ENCODE measurements at places on chromosomes 2 and 18.

DNA sequence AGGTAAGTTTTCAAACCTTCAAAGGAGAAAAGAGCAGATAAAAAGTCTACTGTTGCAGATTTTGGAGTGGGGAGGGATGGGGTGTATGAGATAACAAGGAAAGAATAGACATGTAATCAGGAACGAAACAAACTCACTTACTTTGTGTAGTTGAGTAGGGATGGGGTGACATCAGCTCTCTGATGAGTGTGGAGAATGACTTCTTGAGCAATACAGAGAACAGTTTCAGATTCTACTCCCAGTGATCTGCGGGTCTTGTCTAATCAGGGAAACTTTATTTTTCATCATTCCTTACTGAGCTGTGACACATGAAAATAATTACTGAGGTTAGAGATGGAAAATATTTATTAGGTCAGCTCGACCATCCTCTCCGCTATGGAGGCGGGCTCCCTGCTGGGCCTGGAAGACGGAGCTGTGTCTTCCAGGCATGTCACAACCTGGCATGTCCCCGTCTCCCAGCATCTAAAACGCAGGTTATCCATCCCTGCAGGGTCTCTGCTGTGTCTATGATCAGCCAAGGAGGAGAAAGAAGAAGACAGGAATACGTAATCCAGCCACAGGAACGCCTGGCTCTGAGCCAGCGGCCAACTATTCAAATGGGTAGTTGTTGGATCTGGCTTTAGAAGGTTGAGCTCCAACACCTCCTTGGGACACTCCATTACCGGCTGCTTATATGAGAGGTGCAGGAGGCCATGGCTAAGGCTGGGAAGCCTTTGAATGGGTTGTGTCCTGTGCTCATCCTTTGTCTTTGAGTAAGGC lies 99.0 kb upstream of the SATB2 start:
- DNase-seq = no peak

GRCh38 chr18:58937071-58937886 lies 72.6 kb downstream of the ZNF532 start:
- DNase-seq = no peak

DNA sequence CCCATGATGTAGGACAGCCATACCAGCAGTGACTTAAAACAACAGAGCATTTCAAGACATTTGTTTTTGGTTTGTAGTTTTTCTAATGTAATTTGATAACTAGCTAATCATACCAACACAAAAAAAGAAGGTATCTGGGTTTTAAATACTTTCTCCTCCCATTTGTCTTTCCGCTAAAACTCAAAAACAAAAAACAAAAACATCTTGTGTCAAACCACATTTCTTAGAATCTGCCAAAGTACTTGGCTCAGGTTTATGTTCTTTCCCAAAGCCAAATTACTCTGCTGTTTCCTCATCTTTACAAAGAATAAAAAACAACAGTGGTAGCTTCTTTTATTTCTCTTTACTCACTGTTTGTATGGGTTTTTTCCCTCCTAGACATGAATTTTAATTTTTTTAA lies 71.5 kb downstream of the GREB1L start:
- DNase-seq = no peak

DNA sequence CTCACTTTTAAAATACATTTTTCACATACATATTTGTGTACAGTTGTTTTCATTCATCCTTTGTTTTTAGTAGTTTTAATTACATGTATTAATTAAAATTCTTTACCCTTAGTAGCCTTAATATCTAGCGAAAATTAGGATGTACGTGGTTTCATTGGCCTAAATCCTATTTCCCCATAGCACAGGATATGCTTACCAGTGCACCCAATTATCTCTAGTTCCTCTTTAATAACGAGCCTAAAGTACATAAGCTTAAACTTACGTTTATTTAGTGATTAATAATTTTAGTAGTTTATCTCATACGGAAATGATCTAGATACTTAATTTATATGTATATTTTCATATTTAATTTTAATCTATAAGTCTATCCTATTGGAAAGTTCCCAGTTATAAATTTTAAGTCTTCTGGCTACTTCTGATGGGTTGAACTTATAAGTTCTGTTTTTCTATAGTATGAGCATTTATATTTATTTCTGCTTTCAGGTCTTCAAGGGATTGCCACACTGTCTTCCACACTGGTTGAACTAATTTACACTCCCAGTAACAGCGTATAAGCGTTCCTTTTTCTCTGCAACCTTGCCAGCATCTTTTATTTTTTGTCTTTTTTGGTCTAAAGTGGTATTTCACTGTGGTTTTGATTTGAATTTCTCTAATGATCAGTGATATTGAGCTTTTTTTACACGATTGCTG lies 21.4 kb upstream of the RUFY4 start:
- DNase-seq = no peak

DNA sequence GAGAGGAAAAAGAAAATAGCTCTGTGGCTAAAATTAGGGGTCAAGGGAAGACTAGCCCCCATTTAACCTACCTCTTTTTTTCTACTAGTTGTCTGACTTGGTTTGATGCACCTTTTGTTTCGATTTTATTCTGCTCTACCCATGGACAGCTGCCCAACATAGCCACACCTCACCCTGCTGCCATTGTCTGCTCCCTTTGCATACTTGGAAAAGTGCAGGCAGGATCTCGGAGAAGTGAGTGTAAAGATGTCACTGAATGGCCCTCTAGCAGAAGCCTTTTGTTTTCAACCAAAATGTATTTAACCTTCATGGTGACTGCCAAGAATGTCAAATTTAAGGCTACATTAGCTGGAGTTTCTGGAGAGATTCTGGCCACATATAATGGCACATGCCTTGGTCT lies 62.9 kb downstream of the SETBP1 start:
- no peak for DNase-seq

DNA sequence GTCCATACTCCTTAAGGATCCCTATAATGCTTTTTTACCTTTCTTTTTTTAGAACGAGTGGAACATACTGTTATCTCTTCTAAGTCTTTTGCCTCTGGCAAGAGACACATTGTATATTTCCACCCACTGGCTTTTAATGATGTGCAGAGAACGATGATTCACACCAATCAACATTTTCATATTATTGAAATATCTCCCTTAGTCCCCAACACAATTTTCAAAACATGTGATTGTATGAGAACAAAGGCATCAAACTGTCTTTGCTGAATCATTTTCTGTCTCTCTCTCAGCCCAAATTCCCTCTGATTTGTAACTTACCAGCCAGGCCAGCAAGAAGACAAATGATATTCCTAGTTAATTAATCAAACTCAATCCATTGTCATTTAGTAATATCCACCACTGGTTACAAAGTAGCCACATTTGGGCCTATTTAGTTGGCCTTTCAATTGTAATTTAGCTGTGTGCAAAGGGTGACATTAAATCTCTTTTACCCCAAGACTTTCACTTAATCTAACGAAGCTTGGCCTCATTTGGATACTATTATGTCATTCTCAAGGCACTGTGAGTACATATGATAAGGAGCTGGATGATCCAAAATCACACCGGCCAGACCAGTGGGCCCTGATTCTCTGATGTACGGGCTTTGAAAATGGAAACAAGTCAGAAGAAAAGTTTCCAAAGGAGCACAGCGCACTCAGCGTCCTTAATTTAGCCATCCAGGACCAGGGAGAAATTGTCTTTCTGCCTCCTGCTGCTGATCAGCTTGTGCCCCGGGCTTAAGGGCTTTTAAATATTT lies 185.1 kb downstream of the SCG2 start:
- no peak for DNase-seq

- DNase-seq = no peak
Observed at GRCh38 chr18:54852780-54853675, 24.8 kb downstream of the RAB27B start.

DNA sequence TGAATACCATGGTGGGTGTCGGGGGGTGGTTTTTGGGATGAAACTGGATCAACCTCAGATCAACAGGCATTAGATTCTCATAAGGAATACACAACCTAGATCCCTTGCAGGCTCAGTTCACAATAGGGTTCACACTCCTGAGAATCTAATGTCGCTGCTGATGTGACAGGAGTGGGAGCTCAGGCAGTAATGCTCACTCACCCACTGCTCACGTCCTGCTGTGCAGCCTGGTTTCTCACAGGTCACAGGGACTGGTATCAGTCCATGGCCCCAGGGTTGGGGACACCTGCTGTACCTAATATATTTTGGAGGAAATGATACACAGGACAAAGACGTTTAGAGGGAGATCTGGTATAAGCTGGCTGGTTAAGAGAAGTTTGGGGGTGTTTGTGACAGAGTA lies 338.8 kb downstream of the PLCL1 start:
- no peak for DNase-seq

- DNase-seq = peak; percentile 61
Observed at GRCh38 chr18:49814147-49814499, 790 bp upstream of the ACAA2 start.

DNA sequence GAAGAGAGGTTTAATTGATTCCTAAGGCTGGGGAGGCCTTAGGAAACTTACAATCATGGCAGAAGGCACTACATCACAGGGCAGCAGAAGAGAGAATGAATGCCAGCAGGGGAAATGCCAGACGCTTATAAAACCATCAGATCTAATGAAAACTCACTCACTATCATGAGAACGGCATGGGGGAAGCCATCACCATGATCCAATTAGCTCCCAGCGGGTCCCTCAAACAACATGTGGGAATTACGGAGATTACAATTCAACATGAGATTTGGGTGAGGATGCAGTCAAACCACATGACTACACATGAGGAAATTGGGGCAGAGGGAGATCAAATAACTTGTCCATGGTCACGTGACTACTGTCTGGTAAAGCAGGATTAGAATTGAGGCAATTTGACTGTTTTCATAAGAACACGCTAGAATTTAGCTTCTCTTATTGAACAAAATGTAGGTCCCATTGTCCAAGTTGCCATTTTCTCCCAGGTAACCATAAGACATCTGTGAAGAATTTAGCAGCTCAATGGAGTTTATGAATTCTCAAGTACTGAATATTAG lies 445.1 kb upstream of the CDH20 start:
- no peak for DNase-seq

GRCh38 chr2:159910951-159911350 lies 112.9 kb upstream of the CD302 start:
- no peak for DNase-seq

DNA sequence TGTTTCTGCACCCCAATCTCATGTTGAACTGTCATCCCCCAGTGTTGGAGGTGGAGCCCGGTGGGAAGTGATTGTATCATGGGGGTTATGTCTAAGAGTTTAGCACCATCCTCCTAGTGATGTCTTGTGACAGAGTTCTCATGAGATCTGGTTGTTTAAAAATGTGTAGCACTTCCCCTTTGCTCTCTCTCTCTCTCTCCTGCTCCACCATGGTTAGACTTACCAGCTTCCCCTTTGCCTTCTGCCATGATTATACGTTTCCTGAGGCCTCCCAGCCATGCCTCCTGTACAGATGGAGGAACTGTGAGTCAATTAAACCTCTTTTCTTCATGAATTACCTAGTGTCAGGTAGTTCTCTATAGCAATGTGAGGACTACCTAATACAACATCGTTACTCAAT lies 396.9 kb upstream of the LRATD1 start:
- DNase-seq = no peak

DNA sequence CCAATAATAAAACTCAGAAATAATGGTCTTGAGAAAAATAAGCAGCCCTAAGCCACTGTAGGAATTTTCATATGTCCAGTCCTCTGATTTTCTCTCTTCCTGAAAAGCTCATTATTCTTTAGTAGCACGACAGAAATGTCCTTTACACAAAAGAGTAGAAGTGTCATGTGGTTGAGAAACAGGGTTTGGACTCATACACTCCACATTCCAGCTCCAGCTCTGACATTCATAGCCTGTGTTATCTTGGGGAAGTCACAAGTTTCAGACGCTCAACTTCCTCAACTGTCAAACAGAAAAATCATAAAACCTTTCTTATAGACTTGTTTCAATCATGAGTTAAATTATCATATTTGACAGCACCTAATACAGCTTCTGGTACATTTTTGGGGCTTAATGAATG lies 511.5 kb downstream of the TNS1 start:
- no peak for DNase-seq

DNA sequence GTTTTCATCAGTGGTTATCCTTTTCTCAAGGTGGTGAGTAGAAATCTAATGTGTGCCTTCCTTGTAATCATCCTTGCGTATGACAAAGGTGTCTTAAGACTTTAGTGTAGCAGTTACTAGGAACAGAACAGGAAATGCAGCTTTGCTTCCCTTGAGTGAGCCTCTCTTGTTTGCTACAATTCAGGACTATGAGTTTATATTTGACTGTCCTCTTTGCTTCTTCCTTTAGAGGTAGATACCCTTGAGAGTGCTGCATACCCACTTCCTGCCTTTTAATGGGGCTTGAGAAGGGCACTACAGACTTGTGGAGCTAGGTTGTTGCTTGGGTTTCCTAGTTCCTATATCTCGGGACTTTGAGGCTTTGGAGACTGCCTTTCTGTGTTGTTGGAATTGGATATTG lies 3.8 kb downstream of the KCNJ13 start:
- no peak for DNase-seq

DNA sequence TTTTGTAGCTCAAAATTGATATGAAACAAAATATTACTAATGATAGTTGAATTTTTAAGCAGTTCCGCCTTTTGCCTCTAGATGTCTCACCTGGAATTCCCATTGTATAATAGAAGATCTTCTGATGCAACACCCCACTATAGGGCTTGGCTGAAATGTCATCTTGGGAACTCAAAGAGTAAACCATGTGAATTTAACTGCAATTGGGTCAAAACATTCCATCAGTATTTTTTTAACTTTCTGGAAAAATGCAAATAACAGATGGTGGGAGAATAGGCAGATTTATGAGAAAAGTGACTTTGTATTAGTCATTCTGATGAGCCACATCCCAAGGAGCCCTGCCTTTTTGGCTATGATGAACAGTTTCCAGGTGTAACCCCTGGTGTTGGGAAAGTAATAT lies 489.9 kb downstream of the NYAP2 start:
- no peak for DNase-seq

DNA sequence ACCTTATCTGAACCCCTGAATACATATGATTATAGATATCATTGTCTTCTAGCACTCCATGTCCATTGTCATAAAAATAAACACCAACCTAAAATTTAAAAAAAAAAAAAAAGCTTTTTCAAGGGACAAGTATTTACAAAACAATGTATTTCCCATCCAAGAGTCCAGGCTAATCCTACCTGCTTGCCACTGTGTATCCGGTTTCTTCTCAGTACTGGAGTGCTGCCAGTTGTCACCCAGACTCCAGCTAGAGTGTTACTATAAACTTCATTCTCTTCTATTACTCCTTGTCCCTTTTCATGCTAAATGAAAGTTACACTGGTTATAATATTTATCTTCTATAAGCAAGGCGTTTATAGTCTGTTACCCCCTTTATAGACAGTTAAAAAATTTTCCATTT lies 35.8 kb downstream of the MSH6 start:
- DNase-seq = no peak

DNA sequence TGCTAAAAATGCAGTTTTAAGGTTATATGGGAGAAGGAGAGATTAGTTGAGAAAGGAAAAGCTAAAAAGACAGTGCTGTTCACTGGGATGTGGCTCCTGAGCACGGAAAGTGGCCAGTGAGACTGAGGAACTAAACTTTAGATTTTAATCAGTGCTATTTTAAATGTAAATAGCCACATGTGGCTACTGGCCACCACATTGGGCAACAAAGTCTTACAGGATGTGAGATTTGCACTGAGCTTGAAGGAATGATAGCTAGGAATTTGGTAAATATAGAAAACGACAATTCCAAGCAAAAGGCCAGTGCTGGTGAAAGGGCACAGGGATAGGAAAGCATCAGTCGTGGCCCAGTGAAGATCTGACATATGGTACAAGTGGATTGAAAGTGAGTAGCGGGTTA lies 14.1 kb upstream of the SP5 start:
- no peak for DNase-seq

- DNase-seq = no peak
Observed at GRCh38 chr2:95037384-95037839, 11.9 kb downstream of the MAL start.

- no peak for DNase-seq
Observed at GRCh38 chr2:242034138-242034537, 164.6 kb downstream of the RTP5 start.

Data from activated CD4-positive, alpha-beta T cell treated with anti-CD3 and anti-CD28 coated beads for 4 hours (primary cell).